H54 (cell line): ENCODE measurements at places on chromosomes 3 and 15.

DNA sequence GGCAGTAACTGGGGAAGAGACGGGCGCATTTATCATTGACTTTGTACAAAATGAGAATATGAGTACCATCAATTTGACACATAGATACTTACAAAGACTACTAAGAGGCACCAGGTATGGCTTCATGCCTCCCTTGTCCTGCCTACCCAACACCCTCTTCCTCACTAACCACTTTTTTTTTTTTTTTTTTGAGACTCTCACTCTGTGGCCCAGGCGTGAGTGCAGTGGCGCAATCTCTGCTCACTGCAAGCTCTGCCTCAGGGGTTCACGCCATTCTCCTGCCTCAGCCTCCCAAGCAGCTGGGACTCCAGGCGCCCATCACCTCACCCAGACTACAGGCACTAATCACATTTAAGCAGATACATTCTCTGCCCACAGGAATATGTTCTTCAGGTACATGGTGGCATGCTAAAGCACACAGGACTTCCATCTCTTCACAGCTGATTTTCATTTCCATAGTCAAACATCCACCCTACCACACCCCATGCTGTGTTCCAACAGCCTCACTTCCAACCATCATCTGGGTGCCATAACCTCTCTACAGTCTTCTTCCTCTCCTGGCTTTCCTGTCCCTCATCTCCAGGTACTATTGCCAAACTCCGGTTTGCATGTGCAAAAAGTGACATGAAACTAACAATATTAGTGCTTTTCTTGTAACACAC, 41.7 kb downstream of the RAB27A start:
- DNase-seq, result no peak

GRCh38 chr3:115239717-115240116, 92.6 kb upstream of the ZBTB20 start:
- DNase-seq, result peak; percentile 56

- no peak for DNase-seq
These were observed 739.0 kb upstream of the NECTIN3 start for GRCh38 chr3:110332629-110333028.

GRCh38 chr3:189563853-189564563, 67.2 kb upstream of the TP63 start:
- DNase-seq, result peak; percentile 54

DNA sequence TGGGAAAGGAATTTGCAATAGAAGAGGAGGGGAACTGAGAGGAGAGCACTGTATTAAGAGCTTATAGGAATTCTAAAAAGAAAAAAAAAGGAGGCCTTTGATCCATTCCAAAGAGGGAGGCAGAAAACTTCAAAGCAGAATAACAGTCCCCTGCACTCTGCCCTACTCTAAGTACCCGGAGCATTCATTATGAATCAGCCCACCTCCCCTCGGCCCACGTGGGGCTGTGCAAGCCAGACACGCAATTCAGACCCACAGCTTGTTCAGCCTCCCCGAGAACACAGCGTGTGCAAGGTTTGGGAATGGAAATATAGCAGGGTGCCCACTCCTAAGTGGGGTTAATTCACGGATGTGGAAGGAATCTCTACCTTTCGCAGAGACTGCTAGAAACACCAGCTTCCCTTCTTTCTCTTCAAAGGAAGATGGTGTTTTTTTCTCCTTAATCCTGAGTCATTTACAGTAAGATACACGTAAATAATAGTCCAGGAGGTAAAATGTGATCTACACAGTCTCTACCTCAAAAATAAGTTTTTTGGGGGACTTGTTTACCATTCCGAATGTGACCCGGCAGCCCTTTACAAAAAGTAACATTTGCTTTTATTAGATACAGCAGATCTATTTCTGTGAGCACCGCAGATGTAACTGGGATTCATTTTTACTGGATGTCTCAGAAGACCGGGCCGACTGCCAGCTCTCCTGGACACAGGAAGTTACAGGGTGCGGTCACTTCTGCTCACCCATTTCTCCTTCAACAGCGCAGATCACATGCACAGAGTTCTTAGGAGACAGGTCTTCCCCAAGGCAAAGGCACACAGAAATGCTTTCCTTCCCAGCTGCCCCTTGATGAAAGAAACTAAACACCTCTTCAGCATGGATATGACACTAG, 768.5 kb upstream of the CFAP20DC start:
- peak; percentile 62 for DNase-seq

- DNase-seq, result no peak
These were observed 60.7 kb upstream of the HEG1 start for GRCh38 chr3:125116311-125117080.

- DNase-seq, result no peak
These were observed 31.1 kb downstream of the CYP11A1 start for GRCh38 chr15:74336061-74337005.

DNA sequence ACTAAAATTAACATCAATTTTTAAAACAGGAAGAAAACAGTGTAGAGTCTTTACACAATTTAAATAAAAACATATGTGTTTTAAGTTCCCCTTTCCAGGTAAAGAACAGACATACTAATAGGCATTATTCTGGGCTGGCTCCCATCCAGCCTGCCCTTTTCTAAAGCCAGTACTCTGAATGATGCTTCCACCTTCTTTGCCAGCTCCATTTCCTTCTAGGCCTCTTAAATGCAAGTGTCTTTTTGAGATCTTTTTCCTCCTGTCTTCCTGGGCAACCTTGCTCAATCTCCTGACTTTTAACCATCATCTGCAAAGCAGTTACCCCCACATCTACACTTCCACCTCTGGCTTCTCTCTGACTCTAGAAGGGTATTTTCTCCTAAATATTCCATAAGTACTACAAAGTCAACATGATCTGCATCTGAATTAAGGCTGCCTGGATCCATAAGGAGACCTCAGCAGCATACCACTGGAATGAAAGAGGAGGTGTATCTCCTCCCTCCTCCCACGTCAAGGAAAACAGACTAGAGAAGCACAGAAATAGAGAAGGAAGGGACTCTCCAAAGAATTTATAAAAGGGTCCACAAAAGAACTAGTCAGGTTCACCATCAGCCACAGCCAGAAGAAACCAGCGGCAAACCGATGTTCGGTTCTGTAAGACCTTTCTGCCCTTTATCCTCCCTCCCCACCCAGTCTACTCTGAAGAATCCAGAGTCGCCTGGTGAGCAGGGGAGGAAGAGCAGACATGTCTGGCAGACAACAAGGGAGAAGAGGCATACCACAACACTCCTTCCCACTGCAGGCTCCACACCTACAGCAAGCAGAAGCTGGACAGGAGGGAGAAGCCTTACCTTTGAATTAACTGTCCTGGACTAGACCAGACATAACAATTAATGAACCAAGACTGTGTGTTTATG, 47.1 kb downstream of the GOLIM4 start:
- no peak for DNase-seq

DNA sequence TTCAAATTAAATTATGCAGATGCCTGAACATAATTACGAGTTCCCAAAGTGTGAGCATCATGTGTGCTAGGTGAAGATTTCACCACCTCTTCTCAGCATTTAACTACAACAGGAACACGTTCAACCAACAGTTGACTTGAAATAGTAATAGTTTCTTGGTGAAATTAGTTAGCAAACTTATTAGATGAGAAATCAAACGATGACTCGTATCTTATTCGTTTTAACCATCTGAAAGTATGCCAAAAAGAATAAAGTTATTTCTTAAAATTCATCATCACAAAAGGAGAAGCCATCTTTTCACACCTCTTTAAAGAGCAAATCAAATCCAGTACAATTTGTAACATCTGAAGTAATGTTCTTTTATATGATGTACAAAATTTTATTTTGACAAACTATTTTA, 2.3 kb downstream of the BNC1 start:
- DNase-seq, result no peak

GRCh38 chr3:172102123-172102882, 62.9 kb downstream of the FNDC3B start:
- no peak for DNase-seq

GRCh38 chr3:56324473-56324872, 143.8 kb downstream of the ERC2 start:
- DNase-seq, result no peak

GRCh38 chr3:193554811-193555210, at the start of gene ATP13A4:
TSS of gene ATP13A4 (minus strand) at chr3:193554895. CDS start at chr3:193554799, 96 bp downstream.
- DNase-seq, result no peak

GRCh38 chr3:159964166-159964973, 24.3 kb upstream of the IL12A start:
- DNase-seq, result peak; percentile 30

GRCh38 chr15:63601026-63601703, 4.0 kb downstream of the FBXL22 start:
- DNase-seq, result no peak

- DNase-seq, result no peak
These were observed 378.7 kb downstream of the ZNF385D start for GRCh38 chr3:21372316-21372715.

DNA sequence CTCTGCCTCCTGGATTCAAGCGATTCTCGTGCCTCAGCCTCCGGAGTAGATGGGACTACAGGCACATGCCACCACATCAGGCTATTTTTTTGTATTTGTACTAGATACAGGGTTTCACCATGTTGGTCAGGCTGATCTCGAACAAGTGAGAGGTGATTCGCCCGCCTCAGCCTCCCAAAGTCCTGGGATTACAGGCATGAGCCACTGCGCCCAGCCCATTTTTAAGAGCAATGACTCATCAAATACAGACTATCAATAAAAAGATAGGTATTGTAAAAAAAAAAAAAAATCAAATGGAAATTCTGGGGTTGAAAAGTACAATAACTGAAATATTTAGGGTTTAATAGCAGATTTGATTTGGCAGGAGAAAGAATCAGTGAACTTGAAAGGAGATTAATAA, 129.0 kb downstream of the TJP1 start:
- DNase-seq, result no peak

GRCh38 chr3:106215047-106215446, 346.2 kb upstream of the CBLB start:
- DNase-seq, result no peak

GRCh38 chr3:129597087-129597999, 9.1 kb downstream of the PLXND1 start:
- DNase-seq, result peak; percentile 80

GRCh38 chr3:76789237-76789636, 250.7 kb upstream of the ROBO2 start:
- no peak for DNase-seq

DNA sequence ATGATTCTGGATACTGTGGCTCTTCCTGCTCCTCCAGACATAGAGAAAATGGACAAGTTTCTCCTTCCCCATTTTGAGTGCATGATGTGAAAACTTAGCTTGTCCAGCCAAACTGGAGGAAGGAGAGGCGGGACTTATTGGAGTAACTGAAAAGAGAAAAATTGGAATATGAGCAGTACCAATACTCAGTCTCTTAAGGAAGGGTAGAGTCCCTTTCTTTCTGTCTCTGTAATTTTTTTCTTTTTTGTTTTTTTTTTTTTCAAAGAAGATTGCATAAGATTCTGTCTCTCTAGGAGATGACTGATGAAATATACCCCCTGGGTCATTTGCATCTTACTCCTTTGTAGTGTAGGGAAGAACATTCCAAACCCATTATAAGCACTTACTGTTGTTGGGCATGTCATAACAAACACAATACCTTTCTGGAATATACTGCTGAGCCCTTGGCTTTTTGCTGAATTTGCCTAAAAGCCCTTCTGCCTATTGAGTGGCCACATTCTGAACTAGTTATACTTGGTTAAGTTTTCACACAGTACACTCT, 498.1 kb upstream of the TPRG1 start:
- DNase-seq, result peak; percentile 19

GRCh38 chr3:38582941-38583645, 66.4 kb downstream of the SCN5A start:
- DNase-seq, result no peak

DNA sequence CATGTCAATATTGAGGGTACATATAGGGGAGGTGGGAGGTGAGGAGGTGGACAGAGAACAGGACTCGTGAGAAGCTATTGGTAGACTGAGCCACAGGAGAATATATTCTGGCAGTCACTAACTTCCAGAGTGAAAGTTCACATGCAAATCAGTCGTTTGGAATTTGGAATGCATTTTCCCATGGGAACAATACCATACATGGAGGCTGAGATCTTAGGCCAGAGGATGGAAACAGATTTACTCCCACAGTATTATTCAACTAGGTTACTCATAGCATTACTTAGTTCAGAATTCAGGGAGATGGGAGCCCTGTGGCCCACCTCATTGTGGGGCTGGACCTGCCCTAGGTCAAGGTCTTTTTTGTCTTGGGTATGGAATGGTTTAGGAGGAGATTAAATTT, 36.4 kb upstream of the ABHD2 start:
- no peak for DNase-seq

DNA sequence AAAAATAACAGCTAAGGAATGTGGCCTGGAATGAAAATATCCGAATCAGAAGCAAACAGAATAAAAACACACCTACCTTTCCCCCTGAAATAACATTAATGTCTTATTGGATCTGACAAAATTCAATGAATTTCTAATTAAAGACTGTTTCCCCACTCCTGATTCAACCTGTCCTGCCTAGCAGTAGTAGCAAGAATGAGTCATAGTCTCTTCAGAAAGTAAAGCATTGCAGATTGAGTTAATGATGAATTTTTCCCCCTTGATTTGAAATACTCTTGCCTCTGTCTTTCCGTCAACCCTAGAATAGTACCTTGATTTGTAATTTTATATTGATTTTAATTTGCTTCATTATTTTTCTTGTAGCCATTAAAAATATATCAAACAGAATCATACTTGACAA, 212.4 kb downstream of the CNTN4 start:
- DNase-seq, result no peak

DNA sequence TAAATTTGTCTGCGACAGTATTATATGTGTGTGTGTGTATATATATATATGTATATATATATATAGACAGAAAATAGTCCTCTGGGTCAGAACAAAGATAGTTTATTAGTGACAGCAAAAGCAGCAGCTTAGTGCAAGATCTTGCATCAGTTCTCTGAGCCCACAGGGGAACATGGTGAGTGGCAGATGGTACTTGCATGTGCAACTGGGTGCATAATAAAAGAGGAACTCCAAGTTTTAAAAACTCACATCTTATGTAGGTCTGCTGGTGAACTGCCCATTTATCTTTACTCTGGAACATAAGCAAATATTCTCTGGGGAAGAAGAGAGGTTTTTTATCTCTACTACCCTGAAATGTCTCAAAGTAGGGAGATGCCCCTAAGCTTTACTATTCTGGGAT, 276.4 kb downstream of the POLQ start:
- DNase-seq, result no peak

GRCh38 chr3:176951586-176952292, 245.5 kb downstream of the TBL1XR1 start:
- no peak for DNase-seq

- DNase-seq, result no peak
These were observed 7.6 kb downstream of the CCDC12 start for GRCh38 chr3:46968783-46969428.

DNA sequence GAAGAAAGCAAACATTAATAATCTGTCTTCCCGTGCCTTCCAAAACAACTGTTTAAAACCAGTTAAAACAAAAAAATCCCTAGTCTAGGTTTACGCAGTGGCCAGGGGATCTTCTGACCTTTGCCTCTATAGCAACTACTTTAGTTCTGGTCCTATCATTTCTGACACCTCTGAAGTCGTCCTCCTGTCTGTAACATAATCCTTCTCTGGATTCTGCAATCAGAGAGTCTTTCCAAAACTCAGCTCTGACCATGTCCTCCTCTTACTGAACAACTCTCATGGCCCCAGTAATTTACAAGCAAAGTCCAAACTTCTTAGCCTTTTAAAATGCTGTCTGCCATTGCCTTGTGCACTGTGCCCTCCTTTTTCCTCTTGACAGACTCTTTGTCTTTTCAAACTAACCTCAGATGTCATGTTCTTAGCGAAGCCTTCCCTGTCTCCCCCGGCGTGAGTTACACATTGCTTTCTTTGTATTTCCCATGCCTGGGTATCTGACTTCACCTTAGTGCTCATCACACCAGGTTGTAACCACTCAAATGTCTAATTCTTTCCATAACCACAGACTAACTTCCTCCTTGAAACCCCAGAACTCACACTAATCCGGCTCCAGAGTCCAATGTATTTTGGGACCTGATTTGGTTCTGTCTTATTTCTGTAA, 105.2 kb upstream of the BNIP2 start:
- no peak for DNase-seq
